ENCODE measurements at places on chromosomes 4 and X.

DNA sequence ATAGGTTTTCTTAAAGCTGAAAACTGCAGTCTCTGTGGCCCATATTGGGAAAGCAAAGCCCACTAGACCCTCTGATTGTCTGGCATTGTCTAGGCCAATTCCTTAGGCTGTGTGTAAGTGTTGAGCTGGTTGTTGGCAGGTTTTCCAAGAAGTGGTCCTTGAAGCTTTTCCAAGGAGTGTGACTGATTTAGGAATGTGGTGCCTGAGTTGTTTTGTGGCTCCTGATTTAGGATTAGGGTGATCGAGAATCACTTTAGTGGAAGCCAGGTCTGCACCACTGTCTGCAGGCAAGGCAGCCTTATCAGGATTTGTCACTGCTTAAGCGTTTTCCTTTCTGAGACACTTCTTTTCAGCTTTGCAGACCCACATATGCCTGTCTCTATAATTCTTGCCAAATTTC lies 339.0 kb upstream of the DDX53 start:
- DNase-seq, result no peak

GRCh38 chr4:7788694-7789425 lies 150.8 kb downstream of the AFAP1 start:
- no peak for DNase-seq

DNA sequence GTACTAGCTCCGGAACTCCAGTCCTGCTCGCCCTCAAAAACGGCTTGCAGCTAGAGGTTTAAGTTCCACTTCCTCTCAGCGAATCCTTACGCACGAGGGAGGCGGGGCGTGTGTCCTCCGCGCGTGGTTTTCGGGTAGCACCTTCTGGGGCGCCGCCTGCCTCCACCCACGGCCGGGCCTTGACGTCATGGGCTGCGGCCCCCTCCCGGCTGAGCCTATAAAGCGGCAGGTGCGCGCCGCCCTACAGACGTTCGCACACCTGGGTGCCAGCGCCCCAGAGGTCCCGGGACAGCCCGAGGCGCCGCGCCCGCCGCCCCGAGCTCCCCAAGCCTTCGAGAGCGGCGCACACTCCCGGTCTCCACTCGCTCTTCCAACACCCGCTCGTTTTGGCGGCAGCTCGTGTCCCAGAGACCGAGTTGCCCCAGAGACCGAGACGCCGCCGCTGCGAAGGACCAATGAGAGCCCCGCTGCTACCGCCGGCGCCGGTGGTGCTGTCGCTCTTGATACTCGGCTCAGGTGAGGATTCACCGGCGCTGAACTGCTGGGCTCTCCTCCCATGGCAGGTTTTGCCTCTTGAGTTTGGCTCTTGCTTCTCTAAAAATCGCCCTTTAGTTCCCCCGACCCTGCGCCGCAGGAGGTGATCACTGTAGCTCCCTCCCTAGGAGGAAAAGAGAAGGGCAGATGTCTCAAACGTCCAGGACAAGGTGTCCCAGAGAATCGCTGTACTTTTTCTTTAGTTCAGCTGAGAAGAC lies at the start of gene AREG:
Gene AREG (plus strand): TSS at position 246 of the 752 bp plus-strand sequence. CDS start 210 bp downstream, at position 456.
- DNase-seq, result peak; percentile 88

DNA sequence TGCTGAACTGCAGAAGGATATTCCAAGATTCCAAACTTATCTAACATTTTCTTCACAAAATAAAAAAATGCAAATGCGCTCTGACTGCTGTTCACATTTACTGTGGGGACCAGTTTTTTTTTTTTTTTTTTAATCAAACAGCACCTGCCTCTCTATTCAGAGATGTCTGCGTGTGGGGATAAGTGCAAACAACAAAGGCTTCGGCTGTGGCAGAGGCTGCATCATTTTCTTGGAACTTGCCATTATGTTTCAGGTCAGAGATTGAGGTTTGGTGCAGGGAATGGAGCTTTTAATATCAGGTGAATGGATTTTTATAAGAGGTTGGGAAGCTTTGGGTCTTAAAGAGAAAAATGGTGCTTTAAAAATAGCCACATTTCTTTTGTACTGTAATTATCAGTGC lies 78.2 kb upstream of the TET2 start:
- DNase-seq, result no peak

GRCh38 chr4:153545822-153546221 lies 79.7 kb downstream of the TMEM131L start:
- DNase-seq, result no peak

DNA sequence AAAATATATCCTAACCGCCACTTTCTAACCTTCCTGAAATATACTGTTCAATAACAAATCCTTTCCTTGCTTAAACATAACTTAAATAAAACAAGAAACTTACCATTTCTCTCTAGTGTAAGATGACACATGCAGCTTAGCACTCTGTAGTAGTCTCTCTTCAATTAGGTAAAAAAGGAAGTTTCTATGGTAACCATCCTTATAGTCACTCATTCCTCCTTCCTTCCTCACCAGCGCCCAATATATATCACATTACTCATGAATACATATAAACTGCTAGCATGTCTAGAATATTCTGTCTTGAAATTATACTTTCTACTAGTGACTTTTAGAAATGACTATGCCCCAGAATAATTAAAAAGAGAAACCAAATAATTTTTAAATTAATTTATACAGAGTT lies 112.2 kb downstream of the SNCA start:
- peak; percentile 76 for DNase-seq

DNA sequence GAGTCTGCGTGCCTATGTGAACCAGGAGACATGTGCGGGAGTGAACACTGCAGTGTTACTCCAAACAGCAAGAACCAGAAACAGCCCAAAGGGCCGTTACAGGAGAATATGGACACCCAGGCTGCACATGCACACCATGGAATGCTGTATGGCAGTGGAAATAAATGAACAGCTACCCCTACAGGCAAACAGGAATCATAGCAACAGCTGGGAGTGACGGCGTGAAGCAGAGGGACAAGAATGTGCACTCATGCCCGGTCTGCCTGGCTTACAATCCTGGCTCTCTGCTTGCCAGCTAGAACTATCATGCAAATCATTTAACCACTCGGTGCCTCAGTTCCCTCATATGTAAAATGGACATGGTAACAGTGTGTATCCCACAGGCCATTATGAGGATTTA lies 16.6 kb downstream of the GPKOW start:
- DNase-seq, result peak; percentile 60

GRCh38 chrX:103783971-103784370 lies 7.3 kb downstream of the PLP1 start:
- DNase-seq, result no peak

- no peak for DNase-seq
These were observed 3.6 kb upstream of the WDR19 start for GRCh38 chr4:39178706-39179105.

- DNase-seq, result no peak
These were observed 327.3 kb upstream of the ARX start for GRCh38 chrX:25343060-25343459.

GRCh38 chr4:127155116-127155515 lies 477.6 kb upstream of the INTU start:
- no peak for DNase-seq

DNA sequence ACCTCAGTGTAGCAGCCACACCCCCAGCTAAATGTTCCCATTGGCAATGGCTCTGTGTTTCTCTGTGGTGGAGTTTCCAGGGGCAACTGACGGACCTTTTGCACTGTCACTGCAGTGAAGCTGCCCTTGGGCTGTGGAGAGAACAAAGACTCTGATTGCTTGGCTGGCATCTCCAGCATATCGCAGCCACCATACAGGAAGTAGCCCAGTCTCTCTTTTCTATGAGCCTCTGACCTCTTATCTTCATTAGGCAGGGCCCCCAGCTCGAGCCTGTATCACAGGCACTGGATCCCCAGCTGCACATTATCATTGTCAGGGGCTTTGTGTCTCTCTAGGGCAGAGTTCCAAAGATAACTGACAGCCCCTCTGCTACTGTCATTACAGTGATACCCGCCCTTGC lies 483.5 kb downstream of the ARAP2 start:
- no peak for DNase-seq

DNA sequence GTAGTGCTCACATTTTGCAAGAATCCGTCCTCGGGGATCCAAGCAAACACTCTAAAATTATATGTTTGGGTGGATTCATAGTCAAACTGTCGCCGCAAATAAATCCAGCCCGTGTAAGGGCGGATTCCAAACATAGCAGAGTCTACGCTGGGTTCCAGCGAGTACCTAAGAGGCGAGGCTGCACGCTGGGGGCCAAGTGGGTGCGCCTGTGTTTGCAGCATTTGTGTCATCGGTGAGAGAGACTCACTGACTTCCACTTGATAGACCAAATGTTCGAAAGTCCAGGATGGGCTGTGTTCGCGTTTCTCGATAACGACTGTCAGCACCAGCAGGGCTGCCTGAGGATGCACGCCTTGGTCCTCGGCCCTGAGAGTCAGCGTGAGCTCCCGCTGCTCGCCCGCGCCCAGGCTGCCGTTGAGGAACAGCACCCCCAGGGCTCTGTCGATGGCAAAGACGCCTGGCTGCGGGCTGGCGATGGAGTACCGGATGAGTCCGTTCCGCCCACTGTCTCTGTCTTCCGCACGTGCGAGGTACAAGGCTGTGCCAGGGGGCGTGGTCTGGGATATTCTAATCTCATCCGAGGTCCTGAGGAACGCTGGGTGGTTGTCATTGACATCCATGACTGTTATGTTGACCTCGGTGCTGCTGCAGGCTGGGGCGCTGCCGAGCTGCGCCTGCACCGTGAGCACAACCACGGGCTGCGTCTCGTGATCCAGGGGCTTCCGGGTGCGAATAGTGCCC lies 158.7 kb downstream of the DCHS2 start:
- peak; percentile 21 for DNase-seq

GRCh38 chr4:173046818-173047217 lies 121.8 kb upstream of the GALNT7 start:
- DNase-seq, result peak; percentile 57

- DNase-seq, result peak; percentile 88
These were observed 10.7 kb upstream of the CXCL8 start for GRCh38 chr4:73729534-73730165.

- DNase-seq, result no peak
These were observed 929.5 kb downstream of the DMD start for GRCh38 chrX:32281853-32282252.

GRCh38 chrX:72714478-72714916 lies 391 bp upstream of the PHKA1 start:
- peak; percentile 67 for DNase-seq

All from epithelial cell of esophagus (primary cell).